Naive thymus-derived CD4-positive, alpha-beta T cell (primary cell): ENCODE measurements at places on chromosomes 3 and 15.

GRCh38 chr3:107999215-107999775 lies 91.5 kb downstream of the CD47 start:
- no peak for DNase-seq

GRCh38 chr3:88758676-88759075 lies 348.7 kb upstream of the EPHA3 start:
- DNase-seq, result no peak

GRCh38 chr3:10223676-10224639 lies 24.3 kb upstream of the TATDN2 start:
- DNase-seq, result no peak

GRCh38 chr3:42052484-42053351 lies 38.4 kb upstream of the TRAK1 start:
- no peak for DNase-seq

- no peak for DNase-seq
Observed at GRCh38 chr15:60744826-60745460, 266.0 kb upstream of the ICE2 start.
